ENCODE measurements at places on chromosomes 7 and 10.

- no peak for DNase-seq
Observed at GRCh38 chr10:102545265-102545871, 41.6 kb downstream of the SUFU start.

DNA sequence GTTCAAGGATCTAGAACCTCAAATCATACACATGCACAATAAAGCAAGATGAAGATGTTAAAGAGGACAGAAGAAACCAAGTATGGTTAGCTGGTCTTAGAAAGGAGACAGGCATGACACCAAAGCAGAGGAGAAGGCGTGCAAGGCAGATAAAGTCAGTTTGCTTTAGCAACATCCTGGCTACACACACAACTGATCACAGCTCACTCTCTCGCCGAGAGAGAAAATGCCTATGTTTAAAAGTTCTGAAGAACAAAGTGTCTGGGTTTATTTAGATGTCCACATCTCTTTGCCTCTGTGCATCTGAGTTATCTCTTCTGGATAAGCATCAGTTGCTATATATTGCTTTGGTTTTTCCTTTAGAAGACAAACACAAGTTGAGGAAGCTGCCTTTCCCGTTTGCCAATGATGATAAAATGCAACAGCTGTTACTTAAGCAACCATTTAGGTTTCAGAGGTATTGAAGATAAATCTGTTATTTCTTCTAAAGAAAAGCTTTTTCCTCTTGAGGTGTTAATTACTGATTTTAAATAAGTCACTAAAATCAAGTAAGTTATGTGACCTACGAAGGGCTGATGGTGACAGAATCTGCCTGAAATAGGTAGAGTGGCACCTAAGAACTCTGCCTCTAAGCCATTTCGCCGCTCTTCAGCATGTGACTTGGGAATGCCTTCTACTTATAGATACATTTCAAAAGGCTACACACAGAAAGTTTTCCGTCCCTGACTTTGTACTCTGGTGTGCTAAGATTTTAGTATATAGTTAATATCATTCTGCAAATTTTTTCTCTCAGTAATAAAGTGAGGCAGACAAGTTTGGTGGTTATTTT, 146.2 kb upstream of the ASAH2 start:
- no peak for DNase-seq

GRCh38 chr10:132168571-132169030, 18.1 kb upstream of the DPYSL4 start:
- DNase-seq: no peak

DNA sequence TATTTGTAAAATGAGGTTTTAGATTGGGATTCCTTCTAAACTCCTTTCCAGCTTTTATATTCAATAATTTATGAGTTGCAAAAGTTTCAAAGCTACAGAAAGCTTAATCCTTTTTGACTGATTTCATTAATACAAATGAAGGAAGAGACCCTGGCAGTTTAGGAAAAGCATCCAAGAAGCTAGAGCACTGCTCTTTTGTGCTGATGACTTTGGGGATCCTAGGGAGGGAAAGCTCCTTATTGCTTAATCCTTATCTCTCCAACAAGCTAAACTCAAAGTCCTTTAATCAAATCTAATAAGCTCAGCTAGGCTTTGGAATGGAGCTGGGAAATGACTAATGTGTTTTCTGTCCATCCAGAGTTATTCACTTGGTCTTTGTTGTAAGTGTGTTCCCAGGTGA, 285.4 kb downstream of the ACTR3B start:
- no peak for DNase-seq

- DNase-seq: no peak
Observed at GRCh38 chr7:132034748-132035416, 478.5 kb upstream of the PODXL start.

DNA sequence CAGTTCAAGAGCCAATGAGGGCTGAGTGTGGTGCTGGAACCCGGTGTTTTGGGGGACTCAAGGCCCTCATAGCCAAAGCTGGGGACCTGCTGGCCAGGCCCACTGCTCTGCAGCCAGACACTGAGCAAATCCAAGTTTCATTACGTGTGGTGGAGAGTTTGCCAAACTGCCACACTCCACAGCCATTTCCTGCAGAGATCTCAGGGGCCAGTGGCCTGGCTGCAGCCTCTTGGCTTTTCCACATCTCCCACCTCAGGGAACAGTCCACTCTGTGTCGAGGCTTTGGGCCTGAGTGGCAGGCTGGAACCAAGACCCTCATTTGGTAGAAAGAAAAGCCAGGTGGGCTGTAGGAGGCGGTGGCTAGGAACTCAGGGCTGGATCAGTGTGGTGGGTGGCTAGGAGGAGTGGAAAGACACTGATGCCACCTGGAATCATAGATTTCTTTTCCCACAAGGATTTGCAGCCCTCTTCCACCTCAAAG, 3.2 kb downstream of the HOXA11 start:
- DNase-seq: no peak

DNA sequence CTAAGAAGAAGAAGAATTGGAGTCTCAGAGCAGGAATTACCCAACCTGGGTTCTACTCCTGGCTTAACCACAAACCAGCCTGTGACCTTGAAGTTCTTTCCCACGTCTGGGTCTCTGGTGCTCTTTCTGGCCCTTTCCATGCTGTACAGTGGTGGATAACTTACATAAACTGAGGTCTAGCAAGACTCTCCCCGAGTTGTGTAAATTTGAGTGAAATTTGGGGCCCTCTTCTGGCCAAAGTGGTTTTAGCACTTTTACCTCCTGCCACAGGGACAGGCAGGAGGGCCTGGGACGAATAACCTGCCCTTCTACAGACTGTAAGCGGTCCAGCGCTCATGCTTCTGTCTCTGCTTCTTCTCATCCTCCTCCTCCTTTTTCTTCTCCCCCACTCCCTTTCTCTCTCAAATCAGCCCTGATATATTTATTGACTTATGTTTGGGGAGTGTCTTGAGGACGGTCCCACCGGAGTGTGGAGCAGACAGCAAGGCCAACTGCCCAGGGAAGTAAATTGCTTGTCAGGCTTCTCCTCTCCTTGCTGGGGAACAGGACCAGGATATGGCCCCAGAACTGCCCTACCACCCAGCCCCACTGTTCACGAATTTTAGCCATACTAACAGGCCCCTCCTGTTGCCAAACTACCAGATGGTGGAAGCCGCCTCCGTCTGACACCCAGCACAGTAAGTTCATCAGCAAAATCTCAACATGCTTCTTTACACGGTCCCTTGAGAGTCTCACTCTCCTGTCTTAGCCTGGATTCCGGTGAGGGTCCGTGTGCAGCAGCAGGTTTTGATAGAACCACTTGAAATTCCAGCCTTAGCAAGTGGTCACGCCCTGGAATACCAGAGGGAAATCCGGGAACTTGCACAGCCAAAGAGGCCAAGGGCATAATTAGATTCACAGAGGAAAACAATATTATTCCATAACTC, 4.0 kb upstream of the SH3PXD2A start:
- peak; percentile 66 for DNase-seq

- DNase-seq: no peak
Observed at GRCh38 chr10:75743291-75743778, 311.9 kb downstream of the LRMDA start.

DNA sequence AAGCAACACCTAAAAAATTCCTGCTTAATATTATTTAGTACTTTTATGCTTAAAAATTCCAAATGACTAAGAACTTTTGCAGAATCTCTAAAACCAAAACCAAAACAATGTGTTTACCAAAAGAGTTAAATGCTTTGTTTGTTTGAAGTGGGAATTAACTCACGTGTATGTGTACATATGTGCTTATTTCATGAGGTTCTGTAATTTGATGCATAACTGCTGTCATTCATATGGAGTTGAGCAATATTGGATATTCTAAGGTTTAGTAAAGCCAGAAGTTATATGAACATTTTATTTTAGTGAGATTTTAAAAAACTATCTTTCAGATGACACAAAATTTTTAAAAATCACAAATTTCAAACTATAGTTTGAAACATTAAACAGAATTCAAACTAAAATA, 157.1 kb downstream of the PIP4K2A start:
- no peak for DNase-seq

GRCh38 chr10:78914502-78915189, 154.1 kb upstream of the ZMIZ1 start:
- DNase-seq: no peak

- no peak for DNase-seq
Observed at GRCh38 chr10:60629332-60629731, 148.9 kb upstream of the CDK1 start.

GRCh38 chr10:18563003-18563726, 88.2 kb downstream of the NSUN6 start:
- DNase-seq: no peak

GRCh38 chr7:107394831-107395230, 75.0 kb upstream of the GPR22 start:
- DNase-seq: peak; percentile 22

GRCh38 chr10:84340187-84340586, 11.8 kb downstream of the CCSER2 start:
- no peak for DNase-seq

DNA sequence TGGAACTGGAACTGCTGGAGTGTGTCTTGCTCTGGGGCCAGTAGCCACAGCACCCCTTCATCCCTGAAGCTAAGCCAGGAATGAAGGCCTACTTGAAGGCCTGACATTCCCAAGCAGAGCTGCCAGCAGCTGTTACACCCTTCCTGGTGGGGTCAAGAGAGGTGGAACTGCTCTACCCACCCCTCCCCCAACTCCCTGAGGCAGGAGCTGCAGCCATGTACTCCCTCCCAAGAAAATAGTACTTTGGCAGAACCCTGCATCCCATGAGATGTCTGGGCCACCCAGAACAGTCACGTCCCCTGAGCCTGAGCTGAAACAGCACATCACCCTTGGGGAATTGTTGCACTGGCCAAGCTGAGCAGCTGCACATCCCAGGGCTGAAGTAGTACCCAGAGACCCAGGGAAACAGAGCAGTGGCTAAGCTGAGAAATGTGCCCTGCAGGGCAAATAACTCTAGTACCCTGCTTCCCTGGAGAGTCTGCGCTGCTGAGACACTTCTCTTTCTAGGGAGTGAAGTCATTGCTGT, 63.4 kb upstream of the PLA2G12B start:
- no peak for DNase-seq

DNA sequence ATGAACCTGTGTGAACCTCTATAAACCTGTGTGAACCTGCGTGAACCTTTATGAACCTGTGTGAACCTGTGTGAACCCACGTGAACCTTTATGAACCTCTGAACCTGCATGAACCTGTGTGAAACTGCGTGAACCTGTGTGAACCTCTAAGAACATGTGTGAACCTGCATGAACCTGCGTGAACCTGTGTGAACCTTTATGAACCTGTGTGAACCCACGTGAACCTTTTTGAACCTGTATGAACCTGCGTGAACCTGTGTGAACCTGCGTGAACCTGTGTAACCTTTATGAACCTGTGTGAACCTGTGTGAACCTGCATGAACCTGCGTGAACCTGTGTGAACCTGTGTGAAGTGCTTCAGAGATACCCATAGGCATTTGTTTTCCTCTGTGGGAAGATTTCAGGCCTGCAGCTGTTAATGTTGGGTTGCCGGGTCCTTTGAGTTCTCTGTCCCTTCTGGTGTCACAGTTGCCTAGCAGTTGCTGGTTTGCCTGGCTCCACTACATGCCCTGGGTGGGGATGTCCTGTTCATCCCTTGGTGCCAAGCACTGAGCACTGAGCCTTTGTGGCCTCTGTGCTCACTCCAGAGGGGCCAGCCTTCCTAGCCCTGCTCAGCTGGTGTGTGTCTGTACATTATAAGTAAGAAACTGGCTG, 97.9 kb downstream of the DOCK1 start:
- no peak for DNase-seq

DNA sequence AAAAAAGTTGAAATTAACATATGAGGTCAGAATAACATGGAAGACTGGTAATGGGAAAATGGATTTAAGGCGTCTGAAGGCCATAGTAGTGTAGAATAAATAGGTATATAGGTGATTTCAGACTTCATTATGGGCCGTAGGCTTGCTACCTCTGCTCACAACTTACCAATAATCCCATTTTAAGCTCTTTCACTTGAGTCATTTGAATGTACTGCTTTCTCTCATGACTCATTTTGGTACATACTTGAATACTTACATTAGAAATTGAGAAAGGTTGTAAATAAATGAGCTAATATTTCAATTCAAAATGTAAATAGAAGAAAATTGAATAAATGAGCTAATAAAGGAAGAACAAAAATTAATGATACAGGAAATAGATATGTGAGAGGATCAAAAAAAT, 42.2 kb upstream of the NEUROD6 start:
- DNase-seq: no peak

All from AG20443 (cell line).